ENCODE measurements at places on chromosomes 7 and 10.

- DNase-seq = no peak
Measured at GRCh38 chr7:91343996-91344629, 79.9 kb downstream of the FZD1 start.

DNA sequence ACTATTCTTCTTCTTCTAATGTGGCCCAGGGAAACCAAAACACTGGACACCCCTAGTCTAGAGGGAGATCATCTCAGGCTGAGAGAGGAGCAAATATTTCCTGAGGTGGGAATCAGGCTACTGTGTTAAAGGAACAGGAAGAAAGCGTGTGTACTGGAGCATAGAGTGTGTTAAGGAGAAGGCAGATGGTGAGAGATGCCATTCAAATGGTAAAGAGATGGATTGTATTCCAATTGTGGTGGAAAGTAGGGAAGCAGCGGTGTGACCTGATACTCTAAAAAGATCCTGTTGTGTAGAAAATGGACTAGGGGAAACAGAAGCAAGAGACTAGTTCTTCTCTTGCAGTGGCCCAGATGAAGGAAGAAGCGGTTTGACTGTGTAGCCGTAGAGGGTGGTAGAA lies 31.2 kb downstream of the RAB18 start:
- no peak for DNase-seq

- DNase-seq = no peak
Measured at GRCh38 chr7:11701829-11702560, 130.0 kb downstream of the THSD7A start.

GRCh38 chr10:114525368-114525949 lies 121.2 kb upstream of the AFAP1L2 start:
- no peak for DNase-seq

DNA sequence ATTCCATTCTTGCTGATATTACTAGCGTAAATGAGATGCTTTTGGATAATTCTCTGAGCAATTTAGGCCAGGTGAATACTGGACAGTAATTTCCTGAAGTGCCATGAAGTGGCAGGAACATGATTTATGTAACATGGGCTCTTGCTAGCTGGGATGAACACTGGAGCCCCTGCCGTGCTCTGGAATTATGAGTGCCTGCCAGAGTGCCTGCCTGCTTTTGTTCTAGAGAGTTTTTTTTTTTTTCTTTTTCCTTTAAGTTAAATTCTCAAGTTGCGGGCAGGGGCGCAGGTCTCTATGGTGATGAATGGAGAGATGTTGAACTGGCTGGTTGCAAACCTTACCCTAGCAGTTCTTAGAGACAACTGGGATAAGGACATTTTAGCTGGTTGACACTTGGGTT lies 165.9 kb downstream of the AUTS2 start:
- DNase-seq = no peak

DNA sequence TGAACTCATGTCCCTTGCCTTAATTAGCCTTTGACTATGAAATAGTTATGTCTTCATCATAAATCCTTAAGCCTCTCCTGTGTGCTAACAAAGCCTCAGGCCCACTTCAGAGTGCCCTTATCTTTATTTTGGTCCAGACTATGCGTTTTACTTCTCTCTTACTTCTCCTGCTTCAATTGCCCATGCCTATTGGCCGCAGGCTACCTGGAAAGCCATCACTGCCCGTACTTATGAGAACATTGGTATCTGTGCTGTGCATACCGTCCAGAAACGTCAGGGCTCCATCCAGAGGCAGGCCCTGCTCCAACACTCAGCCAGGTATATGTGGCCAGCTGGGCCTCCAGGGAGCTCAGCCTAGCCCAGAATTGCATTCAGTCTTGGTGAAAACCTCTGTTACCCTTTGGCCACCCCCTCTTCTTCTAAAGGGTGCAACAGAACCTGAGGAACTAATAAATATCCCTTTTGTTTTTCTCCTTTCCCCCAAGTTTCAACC lies 212.4 kb upstream of the MTPN start:
- no peak for DNase-seq

DNA sequence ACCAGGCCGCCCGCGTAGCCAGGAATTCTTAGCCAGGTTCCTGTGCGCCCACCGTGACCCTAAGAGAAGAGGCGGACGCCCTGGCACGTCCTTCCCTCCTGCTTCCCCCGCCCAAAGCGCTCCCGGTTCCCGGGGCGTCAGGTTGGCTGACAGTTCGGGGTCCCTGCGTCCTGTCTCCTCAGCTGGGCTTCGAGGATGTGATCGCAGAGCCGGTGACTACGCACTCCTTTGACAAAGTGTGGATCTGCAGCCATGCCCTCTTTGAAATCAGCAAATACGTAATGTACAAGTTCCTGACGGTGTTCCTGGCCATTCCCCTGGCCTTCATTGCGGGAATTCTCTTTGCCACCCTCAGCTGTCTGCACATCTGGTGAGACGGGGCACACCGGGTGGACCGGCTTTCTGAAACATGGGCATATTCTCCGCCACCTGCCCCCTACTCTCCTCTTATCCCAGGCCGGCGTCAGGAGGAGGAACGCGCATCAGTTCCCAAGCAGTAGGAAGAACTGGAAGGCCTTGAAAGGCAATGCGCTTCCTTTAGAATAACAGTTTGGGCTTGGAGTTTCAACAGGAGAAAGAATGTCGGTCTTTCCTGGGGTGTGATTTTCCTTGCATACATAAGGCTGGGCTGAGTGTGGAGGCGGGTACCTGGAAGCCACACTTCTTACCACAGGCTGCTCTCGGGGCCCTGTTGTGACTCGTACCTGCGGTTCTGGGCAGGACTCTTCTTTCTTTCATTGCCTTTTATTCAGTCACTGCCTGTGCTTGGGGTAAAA lies 728 bp downstream of the CAV2 start:
- no peak for DNase-seq

GRCh38 chr7:151553356-151553755 lies 33.7 kb upstream of the RHEB start:
- DNase-seq = no peak

DNA sequence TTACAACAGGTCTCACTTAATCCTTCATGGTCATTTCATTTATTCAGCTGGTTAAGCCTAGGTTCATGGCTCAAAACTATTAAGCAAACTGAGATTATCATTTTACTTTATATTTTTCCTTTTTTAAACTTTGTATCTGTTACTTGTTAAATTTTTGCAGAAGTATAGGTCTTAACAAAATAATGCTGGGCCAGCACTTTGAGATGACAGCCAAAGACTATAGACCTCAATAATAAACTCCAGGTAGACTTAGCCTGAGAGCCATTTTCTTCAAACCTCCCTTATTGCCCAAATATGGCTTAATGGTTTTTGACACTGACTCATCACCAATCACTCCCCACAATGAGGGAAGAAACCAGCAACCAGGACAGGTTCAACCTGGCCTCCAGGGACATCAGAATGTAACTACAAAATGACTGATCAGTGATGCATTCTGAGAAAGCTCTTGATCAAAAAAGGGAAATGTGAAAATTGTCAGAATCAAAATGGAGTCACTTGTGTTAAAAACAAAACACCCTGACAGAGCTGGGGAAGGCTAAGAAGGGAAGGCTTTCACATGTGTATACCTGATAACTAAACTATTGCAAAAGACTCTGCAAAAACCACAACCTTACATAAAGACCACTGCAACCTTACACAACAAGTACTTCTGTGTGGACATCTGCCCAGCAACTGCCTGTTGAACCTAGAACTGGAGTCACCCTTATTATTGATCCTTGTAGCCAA lies 2.1 kb upstream of the CCDC126 start:
- no peak for DNase-seq

DNA sequence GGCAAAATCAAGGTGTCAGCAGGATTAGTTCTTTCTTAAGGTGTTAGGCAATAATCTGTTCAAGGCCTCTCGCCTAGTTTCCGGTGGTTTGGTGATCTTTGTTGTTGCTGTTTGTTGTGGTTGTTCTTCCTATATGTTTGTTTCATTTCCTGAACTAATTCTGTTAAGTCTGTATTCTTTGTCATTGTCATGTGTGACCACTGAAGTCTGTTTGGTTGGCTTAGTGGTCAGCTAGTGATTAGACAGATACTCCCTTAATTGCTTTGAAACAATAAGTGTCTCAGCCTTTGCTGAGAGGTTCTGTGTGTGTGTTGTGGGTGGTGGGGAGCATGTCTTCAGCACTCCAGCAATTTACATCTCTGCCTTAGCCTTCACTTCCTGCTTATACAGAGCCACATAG lies 46.0 kb downstream of the ABCC2 start:
- no peak for DNase-seq

DNA sequence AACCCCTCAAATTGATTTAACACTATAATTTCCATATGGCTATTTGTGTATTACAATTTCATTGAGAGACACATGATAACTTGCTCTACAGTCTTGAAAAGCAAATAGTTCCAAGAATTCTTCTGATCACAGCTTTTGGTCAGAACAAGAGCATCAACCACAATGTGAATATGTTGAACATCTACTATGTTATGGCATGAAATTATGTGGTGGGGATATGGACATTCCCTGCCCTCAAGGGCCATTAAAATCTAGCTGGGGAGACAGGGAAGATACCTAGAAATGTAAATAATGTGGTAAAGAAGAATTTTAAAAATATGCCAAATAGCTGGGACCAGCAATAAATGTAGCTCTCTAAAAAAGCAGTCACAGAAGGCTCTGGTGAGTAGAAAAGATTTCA lies 262.2 kb downstream of the FZD1 start:
- no peak for DNase-seq

- DNase-seq = no peak
Measured at GRCh38 chr10:21488246-21488956, 37.1 kb downstream of the SKIDA1 start.

GRCh38 chr10:60950300-60950699 lies 6.3 kb upstream of the RHOBTB1 start:
- no peak for DNase-seq

DNA sequence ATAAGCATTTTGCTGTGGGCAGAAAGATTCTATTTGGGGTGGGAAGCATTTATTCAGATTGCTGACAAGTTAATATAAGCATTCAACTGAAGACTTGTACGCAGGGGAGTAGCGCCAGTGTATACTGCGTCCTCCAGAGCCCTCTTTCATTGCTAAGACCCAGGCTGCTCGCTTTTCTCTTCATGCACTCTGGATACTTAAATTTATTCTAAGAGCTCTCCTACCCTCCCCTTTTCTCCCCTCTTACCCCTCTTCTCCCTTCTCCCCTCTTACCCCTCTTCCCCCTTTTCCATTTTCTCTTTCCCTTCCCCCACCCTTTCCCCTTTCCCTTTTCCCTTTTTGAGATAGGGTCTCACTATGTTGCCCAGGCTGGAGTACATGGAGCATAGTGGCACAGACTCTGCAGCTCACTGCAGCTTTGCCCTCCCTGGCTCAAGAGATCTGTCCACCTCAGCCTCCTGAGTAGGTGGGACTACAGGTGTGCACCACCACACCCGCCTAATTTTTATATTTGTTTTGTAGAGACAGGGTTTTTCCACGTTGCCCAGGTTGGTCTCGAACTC lies 125.8 kb downstream of the CDK14 start:
- DNase-seq = no peak

- DNase-seq = no peak
Measured at GRCh38 chr10:100501423-100501822, 18.2 kb downstream of the SEC31B start.

DNA sequence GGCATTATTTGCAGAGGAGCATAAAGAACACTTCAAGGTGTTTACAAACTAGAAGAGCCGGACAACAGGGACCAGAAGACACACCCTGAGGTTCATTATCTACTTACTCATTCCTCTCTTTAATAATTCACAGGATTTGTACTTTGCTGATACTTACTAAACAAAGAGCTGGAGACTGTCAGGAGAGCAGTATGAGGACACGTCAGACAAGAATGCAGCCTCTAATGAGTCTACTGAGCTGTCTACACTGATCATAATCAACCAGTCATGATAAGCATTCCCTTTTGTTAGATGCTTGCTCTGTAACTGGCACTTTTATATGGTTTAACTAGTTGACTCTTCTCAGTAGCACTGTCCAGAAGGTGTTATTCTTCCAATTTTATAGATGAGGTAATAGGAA lies 243.3 kb upstream of the CDC14C start:
- no peak for DNase-seq

- no peak for DNase-seq
Measured at GRCh38 chr7:85997515-85997914, 646.2 kb upstream of the GRM3 start.

DNA sequence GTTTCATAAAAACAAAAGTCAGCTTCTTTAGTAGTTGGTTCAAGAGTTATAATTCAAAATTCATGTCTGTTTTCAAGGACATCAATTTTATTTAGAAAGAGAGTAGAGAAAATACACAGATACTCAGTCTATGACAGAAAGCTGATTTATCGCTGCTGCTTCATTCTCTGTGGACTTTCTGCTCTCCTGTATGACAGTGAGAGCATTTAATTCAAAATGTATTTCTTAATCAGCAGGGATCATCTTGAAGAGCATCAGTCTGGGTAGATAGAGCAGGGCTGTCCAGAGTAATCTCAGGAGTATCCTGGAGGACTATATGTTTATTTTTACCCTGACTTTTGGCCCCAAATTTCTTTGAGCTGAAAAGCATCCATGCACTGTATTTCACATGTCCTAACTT lies 1676.7 kb downstream of the REEP3 start:
- no peak for DNase-seq

- no peak for DNase-seq
Measured at GRCh38 chr7:83732305-83732704, 83.4 kb upstream of the SEMA3E start.

DNA sequence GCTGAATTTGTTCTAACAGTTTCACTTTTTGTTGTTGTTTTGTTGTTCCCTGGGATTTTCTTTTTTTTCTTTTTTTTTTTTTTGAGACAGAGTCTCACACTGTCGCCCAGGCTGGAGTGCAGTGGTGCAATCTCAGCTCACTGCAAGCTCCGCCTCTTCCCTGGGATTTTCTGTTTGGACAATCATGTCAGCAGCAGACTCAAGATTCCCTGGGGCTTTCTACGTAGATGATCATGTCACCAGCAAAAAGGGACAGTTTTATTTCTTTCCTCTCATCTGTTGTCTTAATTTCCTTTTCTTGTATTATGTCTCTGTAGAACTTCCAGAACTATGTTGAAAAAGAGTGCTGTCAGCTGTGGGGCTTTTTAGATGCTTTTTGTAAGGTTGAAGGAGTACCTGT lies 241.4 kb downstream of the TNS3 start:
- no peak for DNase-seq

- DNase-seq = no peak
Measured at GRCh38 chr7:92244808-92245486, 767 bp downstream of the KRIT1 start.

- DNase-seq = no peak
Measured at GRCh38 chr7:101087334-101088068, 2.2 kb downstream of the TRIM56 start.

- DNase-seq = no peak
Measured at GRCh38 chr7:129854401-129854800, 98.4 kb downstream of the UBE2H start.

GRCh38 chr10:83585686-83586085 lies 553.6 kb upstream of the GHITM start:
- no peak for DNase-seq

- DNase-seq = no peak
Measured at GRCh38 chr7:47392241-47392759, 189.6 kb downstream of the TNS3 start.
